Stimulated activated CD4-positive, alpha-beta T cell treated with anti-CD3 and anti-CD28 coated beads, TNF-alpha, amount 100 ng/mL, for 1 hour (primary cell): ENCODE measurements at places on chromosomes 4 and X.

GRCh38 chrX:3094261-3094660 lies 53.0 kb downstream of the ARSF start:
- DNase-seq, result no peak

GRCh38 chr4:47598896-47599295 lies 113.8 kb downstream of the ATP10D start:
- no peak for DNase-seq

DNA sequence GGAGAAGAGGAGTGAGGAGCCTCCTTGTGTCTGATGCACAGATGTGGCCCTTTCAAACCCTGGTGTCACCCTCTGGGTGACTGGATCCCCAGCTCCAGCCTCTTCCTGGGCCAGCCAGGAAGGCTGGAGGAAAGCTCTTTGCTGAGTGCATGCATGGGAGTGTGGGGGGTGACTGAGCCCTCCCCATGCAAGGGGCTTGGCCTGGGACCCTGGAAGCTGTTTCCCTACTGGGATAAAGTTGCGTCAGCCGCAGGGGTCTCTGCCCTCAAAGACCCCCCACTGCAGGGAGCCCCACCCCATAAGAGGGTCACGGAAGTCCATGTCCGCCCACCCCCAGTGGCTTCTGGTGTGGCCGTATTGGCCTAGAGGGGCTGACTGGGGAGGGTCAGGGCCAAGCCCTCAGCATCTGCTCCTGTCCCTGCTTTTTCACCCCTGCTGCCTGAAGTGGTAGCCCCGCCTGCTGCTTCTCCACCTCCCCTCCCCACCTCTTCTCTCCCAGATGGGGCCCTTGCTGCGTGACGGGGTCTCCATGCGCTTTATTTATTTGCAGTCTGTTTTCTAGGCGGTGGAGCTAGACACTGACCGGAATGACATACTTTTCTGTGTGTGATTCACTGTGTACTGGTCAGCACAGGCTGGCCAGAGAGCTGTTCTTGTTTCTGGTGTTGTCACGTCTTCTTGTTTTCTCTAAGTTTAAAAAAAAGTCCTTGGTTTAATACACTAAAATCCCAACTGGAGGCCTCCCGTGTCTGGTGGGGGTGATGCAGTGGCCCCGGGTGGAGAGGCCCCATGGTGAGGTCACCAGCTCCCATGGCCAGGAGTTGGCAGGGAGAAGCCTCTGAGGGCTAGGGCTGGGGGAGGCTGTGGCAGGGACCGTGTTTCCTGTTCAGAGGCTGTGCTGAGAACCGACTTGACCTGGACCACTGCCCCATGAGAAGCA lies 3.6 kb downstream of the SMIM10L2A start:
- DNase-seq, result no peak

GRCh38 chrX:16023790-16024734 lies 99.3 kb upstream of the GRPR start:
- no peak for DNase-seq

GRCh38 chrX:9995855-9996339 lies 28.7 kb downstream of the CLDN34 start:
- peak; percentile 64 for DNase-seq

DNA sequence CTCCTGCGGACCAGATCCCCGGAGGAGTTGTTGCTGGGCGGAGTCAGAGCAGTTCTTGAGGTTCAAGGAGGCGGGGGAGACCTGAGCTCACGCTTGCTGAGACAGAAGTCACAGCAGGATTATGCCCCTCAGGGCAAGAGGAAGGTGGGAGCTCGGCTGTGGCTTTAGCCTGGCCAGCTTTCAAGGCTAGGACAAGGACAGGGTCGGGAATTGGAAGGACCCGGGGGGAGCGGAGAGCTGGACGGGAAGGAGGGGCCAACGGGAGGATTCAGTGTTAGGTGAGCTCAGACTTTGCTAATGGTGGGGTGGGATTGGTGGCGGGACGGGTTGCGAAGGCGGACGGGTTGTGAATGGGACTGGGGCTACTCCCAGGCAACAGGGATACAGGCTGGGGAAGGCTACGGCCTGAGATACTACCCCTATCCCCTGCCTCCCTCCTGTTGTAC lies at the start of gene RIBC1:
Gene RIBC1, plus strand, starts transcription at position 13 of the 446 bp plus-strand sequence. CDS start 3,404 bp downstream, outside the sequence.
- DNase-seq, result no peak

DNA sequence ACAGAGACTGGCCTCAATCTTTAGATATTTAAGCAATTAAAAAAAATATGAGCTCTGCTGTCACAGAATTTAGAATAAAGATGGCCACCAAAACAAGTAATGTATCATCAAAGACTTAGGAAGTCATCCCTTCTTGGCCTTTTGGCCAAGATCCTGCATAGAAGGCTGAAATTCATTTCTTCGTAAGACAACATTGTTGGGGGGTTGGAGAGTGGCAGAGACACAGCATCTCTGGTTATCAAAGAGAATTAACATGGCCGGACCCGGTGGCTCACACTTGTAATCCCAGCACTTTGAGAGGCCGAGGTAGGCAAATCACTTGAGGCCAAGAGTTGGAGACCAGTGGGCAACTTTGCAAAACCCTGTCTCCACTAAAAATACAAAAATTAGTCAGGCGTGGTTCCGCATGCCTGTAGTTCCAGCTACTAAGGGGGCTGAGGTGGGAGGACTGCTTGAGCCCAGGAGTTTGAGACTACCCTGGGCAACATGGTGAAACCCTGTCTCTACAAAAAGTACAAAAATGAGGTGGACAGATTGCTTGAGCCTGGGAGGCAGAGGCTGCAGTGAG lies 4.0 kb downstream of the PPM1K start:
- no peak for DNase-seq

- no peak for DNase-seq
Measured at GRCh38 chrX:43176686-43177085, 398.7 kb upstream of the PPP1R2C start.

DNA sequence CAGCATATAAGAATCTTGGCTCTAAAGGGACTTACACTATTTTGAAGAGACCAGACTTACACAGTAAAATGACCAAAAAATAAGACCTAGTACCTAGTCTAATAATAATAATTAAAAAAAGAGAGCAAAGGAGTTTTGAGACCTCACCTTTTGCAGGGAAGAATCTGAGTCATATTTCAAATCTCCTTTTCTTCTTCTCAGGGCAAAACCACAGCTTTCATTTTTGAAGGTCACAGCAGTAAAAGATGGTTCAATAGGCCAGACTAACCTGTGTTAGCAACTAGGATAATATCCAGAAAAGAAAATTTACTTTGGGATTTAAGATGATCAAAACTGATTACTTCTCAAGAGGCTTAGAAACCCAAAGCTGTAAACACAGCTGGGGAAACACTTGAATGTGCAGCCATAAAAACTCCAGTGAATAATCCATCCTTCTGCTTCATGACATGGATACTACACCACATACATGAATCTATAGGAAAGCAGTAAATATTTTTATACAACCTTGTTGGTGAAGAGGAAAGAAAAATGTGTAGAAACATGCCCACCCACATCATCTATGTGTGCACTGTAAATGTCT lies 25.9 kb upstream of the LNX1 start:
- no peak for DNase-seq

DNA sequence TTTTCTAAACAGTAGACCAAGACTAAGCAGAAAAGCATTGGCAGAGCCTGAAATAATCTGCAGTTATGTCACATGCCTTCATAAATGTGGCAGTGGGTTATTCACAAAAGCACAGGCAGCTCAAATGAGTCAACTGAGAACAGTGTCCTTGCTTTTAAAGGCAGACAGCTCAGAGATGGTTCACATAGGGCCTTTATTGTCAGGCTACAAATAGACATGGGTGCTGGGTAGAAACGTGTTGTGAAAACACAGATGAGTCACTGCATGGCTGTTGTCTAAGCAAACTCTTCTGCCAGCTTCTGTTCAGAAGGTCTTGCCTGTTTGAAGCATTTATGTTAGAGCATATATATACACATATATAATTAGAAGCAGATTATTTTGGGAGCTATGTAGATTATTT lies 118.0 kb downstream of the SLC4A4 start:
- no peak for DNase-seq

GRCh38 chr4:48308901-48309300 lies 32.4 kb upstream of the SLAIN2 start:
- DNase-seq, result no peak

- DNase-seq, result no peak
Measured at GRCh38 chr4:167185465-167185864, 48.8 kb downstream of the SPOCK3 start.

DNA sequence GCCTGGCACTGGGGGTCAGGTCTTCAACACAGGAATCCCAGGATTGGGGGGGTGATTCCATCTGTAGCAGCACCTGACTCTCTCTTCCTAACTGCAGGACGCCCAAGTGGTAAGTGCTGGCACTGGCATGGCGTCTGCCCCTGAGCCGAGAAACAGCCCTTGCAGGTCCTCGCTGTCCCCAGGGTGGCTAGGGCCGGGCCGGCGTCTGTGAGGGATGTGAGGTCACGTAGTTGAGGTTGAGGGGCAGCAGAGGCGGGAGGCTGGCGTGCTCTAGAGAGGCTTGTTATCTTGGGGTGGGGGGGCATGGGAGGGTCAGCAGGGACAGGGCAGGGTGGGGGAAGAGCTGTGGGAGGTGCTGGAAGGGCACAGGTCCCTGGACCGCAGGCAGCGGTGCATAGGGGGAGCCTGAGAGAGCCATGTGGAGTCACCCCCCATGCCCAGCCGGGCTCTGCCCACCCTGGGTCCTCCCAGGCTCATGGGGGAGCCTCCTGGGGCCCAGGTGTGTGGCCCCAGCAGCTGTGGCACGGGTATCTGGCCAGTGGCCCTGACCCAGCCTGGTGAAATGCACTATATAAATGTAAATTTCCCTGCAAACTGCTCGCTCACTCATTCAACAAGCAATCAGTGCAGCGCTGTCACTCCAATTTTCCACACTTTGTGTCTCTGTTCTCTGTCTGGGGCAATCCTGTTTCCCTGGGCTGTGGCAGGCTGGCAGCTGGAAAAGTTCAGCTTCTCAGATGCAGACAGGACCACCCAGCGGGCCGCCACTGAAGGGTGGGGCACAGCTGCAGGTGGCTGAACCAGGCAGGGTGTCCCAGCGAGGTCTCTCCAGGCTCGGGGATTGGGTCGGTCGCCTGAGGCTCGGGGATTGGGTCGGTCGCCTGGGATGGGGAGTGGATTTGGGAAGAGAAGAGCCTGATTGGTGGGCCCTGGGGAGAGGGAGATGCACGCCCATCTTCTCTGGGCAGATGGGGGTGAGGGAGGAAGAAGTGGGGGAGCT lies 102.2 kb upstream of the NKX1-1 start:
- DNase-seq, result no peak

DNA sequence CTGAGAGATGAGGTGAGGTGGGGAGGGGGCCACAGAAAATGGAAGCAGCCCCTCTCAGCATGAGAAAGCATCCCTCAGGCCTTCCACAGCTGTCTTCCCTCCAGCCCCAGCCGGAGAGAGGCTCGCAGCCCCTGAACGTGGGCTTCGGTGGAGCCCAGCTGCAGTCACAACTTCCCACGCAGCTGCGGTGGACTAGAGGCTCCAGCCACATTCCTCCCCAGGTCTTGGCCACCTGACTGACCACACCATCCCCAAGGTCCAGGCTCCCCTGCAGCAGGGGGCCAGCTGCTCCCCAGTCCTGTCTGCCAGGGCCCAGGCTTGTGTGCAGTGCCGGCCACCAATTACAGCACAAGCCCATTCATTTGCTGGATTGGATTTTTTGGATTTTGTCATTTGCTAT lies 212.3 kb upstream of the BCOR start:
- DNase-seq, result no peak

DNA sequence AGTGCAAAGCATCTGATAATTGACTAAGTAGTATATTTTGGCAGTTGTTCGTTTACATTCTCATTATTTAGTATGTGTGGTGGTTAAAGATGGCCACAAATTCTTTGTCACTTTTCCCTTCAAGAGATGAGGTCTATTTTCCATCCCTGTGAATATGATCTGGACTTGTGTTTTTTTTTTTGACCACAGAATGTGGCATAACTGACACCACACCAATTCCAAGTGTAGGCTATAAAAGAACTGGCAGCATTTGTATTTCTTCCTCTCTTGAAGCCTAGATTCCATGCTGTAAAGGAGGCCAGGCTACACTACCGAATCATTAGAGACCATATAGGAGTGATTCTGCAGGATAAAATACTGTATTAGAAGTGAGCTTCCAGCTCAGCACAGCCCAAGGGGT lies 596.6 kb downstream of the DMD start:
- DNase-seq, result no peak

DNA sequence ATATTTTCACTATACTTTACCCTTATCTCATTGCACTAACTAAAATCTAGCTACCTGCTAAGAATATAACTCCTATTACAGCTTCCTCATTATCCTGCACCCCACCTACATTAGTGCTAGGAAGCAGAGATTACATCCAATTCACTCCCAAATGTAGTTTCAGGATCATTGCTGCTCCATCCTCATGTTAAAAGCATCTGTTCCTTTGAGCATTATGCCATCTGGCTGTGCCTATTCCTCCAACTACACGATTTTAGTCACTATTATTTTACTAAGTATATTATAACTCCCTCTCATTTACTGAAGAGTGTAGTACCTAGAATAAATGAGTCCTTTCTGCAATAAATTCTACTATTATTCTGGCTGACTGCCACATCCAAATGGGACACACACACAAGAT lies 1586.9 kb downstream of the TECRL start:
- DNase-seq, result no peak

- DNase-seq, result no peak
Measured at GRCh38 chrX:36908801-36909675, 99.1 kb upstream of the FAM47C start.

- DNase-seq, result no peak
Measured at GRCh38 chrX:151228935-151229334, 52.6 kb downstream of the GPR50 start.

GRCh38 chrX:8684201-8684965 lies 47.6 kb downstream of the ANOS1 start:
- no peak for DNase-seq

DNA sequence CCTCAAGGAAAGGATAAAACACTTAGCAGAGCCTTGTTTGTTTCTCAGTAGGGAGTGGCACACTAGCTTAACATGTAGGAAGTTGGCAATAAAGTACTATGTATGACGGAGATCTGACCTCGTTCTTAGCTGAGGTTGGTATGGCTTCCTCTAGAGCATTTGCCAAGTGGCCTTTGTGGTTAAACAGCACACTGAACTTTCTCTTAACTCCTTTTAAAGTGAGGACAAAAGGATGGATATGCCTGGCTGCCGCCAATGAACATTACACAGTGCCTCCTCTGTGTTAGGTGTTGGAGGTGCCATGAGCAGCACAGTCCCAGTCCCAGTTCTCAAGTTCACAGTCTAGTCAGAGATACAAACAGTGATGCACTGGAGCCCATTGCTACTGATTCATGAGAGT lies 54.4 kb downstream of the VGLL1 start:
- no peak for DNase-seq

- DNase-seq, result no peak
Measured at GRCh38 chr4:110181890-110182289, 16.5 kb downstream of the ELOVL6 start.
